ENCODE measurements at places on chromosomes 2 and 18. TPM values are rescaled to one million over a fixed set of nuclear protein-coding genes. Genes with fewer than 3 reads are reported as not detected.

GRCh38 chr2:176553685-176554100 is 284.5 kb downstream of the MTX2 start:
- DNase-seq: peak; percentile 27

DNA sequence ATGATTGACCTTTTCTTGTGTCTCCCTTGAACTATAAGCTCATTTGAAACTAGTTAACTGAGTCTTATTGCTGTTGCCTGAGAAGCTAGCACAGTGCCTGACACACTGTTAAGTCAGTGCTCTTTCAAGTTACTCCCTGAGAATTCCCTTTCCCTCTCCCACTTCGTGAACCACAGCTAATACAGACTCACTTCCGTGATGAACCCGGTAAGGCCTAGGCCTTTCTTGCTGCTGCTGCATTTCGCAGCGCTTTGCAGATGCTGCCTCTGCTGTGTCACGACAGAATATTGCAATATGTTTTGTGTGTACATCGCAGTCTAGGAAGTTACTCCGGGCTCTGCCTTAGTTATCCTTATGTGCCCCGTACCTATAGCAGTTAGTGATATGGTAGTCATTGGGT is 42.8 kb downstream of the LIMS1 start:
- no peak for DNase-seq

DNA sequence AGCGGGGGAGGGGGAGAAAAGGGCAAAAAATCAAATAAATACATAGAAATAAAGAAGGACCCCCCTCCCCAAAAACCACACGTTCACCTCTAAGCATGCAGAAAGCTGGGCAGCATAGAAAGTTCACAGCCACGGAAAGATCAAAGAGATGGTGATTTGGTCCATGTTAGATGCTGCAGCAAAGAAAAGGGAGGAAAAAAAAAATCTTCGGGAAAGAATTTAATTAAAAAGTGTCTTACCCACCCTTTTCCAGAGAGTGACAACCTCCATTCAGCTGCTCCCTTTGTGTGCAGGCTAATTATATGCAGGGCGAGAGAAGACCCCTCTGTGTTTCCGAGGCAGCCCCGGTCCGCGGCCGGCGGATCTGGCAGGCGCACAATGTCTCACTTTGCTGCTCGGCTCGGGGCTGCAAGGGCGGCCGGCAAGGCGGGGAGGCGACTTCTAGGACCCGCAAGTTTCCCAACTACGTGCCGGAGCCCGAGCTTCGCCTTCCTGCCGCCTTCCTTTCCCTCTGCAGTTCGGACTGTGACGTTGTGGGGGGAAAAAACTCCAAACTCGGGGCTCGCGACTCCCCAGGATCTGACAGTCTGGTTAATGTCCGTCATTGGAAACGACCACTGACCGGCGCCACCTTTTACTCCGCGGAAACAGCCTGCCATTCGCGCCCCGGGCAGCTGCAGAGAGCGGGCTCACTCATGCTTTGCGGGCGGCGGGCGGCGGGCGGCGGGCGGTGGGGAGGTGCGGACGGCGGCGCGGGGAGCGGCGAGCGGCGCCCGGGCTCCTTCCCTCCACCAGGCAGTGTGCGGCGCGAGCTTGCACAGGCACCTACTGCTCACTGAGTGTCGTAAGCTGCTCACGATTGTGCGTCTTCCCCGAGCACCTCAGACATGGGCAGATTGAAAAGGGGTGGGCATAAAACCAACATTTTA is at the start of gene LRRTM1:
LRRTM1 (minus strand) TSS at position 844 of the 929 bp plus-strand sequence. CDS start 933 bp downstream, outside the sequence.
- peak; percentile 43 for DNase-seq

The RNF152 gene
- total RNA-seq: 106 TPM

DNA sequence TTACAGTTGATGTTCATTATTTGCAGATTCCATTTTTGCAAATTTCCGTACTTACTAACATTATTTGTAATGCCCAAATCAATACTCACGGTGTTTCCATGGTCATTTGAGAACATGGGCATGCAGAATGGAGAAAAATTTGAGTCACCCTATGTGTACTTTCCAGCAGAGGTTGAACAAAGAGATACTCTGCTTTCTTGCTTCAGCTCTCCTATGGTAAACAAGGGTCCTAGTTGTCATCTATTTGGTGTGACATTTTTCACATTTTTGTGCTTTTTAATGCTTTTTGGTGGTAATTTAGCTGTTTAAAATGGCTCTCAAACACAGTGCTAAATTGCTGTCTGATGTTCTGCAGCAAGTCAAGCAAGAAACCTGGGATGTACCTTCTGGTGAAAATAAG is 444.4 kb upstream of the CELF4 start:
- DNase-seq: no peak

DNA sequence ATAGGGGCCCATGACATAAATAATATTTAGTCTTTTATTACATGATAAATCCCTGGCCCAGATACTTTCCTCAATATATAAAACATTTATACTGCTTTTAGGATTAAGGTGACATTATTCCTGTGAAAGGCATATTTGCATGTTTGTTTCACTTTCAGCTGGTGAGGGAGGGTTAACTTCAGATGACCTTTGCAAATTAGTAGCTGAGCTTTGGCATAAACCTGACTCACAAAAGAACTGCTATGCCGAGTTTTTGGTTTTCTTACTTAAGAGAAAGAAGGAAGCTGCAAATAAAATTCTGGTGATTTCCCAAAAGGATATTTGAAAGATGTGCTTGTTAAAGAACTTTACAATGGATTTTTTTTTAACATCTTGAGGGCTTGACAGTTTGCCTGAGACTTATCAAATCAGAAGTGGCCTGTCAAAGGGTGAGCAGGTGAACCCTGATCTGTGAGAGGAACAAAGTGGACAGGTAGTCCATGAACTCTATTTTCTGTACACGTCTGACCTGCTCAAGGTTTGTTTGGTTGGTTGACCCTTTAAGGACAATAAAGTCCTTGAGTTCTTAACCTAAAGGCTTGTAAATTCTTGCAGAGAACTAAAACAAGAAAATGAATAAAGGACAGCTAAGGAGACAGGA is 93.5 kb downstream of the FAM124B start:
- DNase-seq: no peak

DNA sequence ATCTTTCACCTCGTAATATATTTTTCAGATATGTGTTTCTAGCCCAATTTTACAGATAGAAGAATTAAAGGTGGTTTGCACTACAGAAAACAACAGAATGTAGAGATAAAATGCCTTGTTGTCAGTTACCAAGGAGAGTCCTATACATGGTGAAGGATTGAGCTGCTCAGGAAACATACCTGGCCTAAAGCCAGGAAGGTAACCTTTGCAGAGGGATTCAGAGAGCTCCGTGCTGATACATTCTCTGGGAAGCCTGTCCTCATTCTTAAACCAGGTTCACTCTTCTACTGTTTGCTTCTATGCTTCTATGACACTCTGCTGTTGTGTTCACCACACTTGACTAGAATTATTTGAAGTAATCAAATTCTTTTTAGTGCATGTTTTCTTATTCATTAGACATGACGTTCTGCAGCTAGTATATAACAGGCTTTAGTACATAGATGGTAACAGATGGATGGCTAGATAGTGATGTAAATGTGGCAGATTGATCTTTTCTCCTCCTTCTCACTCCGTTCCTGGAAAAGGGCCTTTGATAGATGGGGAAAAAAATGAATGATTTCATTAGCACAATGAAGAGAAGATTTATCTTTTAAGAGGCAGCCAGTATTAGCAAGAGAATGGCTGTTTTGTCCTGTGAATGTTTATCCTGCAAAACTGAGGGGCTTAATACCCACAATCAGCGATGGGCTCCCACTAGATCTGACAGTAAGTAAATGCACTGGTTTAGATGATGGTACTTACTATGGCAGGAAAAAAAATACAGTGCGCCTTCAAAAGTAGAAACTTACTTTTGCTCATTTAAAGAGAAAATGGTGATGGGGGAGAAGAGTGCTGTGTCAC is 589.6 kb upstream of the FAM98A start:
- no peak for DNase-seq

The GNLY gene
- not detected for total RNA-seq

- no peak for DNase-seq
These were observed 74.0 kb downstream of the RHBDD1 start for GRCh38 chr2:226909836-226910235.

DNA sequence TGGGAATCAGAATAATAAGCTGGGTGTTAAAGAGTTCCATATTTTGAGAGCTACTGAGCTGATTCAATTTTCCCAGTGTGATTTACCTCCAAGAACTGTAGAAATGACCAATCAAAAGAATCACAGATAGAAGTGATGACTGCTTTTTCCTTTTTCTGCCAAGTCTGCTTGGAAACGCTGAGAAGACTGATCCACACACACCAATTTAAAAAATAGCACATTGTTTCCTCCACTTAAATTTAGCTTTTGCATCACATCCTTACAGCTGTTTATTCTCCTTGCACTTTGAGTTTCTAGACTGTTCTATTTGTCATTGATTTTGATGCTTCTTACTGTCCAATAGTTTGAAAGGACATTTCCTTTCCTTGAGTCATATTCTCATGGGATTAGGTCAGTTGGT is 590.3 kb upstream of the CHAC2 start:
- DNase-seq: no peak

DNA sequence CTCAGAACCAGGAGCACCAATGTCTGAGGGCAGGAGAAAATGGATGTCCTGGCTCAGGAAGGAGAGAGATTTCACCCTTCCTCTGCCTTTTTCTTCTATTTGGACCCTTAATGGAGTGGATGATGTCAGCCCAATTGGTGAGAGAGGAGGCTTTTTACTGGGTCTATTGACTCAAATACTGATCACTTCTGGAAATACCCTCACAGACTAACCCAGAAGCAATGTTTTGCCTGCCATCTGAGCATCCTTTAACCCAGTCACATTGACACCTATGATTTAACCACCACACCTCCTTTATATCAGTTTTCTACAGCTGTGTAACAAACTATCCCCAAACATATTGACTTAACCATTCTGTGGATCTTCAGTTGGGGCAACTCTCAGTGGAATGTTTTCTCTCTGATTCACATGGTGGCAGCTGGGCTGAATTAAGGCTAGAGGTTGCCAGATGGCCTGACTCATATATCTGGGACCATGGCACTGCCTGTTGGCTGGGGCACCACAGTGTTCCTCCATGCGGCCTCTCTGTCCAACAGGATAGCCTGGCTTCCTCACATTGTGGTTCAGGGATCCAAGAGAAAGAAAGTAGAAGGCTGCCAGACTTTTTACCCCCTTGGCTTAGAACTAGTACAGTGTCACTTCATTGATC is 18.2 kb upstream of the MBOAT2 start:
- DNase-seq: no peak

DNA sequence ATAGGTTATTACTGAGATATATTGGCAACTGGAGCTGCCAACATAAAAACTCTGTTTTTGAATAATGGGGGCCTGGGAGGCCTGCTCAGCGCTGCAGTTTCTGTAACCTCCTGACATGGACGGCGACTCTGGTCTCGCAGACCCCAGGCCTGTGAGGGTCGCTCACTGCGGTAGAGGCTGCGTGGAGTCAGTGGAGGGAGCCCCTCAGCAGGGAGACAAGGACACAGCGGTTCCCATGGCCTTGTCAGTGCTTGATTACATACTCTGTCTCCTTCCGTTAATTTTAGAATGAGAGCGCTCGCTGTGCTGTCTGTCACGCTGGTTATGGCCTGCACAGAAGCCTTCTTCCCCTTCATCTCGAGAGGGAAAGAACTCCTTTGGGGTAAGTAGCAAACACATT is 858 bp downstream of the TPO start:
- DNase-seq: no peak

GRCh38 chr2:237205043-237205541 is 119.4 kb downstream of the COPS8 start:
- DNase-seq: no peak

GRCh38 chr2:28656937-28657615 is 94.6 kb upstream of the PPP1CB start:
- DNase-seq: no peak

DNA sequence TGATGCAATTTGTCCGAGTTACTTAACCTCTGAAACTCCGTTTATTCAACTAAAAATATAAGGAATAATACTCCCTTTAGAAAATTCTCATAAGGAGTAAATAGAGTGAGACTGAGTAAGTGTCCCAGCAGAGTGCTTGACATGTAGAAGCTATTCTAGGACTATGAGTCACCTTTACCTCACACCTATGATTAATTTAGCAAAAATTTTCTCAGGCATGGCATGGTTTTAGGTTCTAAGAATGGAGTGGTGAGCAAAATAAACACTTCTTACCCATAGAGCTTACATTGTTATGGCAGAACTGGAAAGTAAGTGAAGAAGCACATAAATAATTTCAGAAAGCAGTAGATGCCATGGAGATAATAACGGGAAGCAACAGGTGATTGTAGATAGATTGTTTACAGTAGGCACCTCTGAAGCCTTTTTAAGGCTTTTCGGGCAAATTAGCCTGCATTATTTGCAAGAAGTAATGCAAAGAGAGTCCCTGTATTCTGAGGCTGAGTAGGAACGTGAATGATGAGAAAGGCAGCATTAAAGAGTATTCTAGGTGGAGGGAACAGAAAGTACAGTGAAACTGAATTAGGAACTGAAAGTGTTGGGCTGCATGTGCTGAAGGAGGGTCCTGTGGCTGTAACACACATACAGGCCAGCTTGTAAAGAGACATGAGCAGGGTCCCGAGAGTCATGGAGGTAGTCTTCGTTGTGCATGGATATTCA is 209.2 kb downstream of the ZNF407 start:
- DNase-seq: no peak

The PRKAG3 gene
- total RNA-seq: not detected

The PIEZO2 gene
- 2.4 TPM for total RNA-seq

The TMEM163 gene
- total RNA-seq: 16.3 TPM

The MAB21L4 gene
- total RNA-seq: not detected

GRCh38 chr2:124209441-124209840 is 184.4 kb downstream of the CNTNAP5 start:
- DNase-seq: no peak

DNA sequence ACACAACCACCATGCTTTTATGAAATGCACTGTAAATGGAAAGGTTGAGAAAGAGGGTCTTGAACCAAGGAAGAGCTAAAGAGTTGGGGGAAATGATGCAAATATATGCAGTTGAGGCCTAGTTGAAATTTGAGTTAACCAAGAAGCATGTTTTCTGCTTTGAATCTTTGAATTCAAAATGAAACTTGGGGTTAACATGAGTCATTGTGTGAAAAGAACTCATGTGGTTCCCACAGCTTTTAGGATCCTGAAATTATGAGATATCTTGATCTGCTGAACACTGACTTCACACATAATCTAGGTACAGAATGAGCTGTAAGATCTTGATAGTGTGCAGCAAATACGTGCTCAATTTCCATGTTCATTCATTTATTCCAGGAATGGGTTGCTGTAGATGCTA is 422.9 kb upstream of the TRIB2 start:
- no peak for DNase-seq

The FOXI3 gene
- total RNA-seq: 0.41 TPM

The CYP27A1 gene
- 2.9 TPM for total RNA-seq

DNA sequence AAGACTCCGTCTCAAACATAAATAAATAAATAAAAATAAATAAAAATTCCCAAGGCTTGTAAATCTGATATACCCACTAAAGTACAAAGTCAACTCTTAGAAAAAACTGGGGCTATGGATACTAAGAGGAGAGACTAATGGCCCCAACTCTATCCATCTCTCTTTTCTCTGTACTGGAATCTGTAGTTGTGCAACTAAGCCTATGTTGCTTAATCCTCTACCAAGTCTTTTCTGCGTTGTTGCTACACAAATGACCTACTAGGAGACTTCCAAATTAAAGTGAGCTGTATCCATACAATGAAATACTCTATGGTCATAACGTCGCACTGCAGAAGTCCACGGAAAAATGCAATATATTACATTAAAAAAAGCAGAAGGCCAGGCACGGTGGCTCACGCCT is 8.1 kb downstream of the MRPS5 start:
- DNase-seq: no peak

The VWC2L gene
- 4.1 TPM for total RNA-seq

The PRKCE gene
- 62.8 TPM for total RNA-seq

- no peak for DNase-seq
These were observed 187.3 kb downstream of the PID1 start for GRCh38 chr2:229083606-229084340.

The CYP27C1 gene
- 2.4 TPM for total RNA-seq

The GLI2 gene
- total RNA-seq: 0.41 TPM

All from frontal cortex (tissue), 4 donors.